ENCODE measurements at places on chromosomes 2 and 18. TPM values are rescaled to one million over a fixed set of nuclear protein-coding genes. Genes with fewer than 3 reads are reported as not detected.

GRCh38 chr2:35081001-35081621 lies 1274.5 kb upstream of the CRIM1 start:
- no peaks in the 10 kb centered on the region for H3K36me3 ChIP-seq
- H3K27ac ChIP-seq = no peak overlapping the region
- no peak for DNase-seq
- no peak overlapping the region for H3K4me3 ChIP-seq

DNA sequence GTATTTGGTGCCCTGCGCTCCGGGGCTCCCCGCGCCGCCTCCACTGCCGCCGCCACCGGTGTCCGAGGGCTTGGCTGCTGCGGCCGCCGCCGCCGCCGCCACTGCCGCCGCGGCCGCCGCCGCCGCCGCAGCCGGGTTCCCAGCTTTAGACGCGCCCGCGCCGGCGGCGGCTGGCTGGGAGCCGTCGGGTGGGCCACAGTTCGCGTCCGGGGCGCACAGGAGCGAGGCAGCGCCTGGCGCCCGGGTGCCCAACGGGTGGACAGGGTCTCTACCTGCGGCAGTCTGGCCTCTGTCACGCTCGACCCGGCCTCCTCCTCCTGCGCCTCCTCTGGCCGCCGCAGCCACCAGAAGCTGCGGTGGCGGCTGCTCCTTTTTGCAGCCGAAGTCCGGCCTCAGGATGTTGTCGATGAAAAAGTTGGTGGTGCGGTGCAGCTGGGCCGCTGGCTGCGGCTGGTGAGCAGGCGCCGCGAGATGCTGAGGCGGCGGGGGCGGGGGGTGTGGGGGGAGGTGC lies 951 bp downstream of the EN1 start:
- no peak overlapping the region for H3K27ac ChIP-seq
- no peak overlapping the region for H3K4me3 ChIP-seq
- peaks cover 21% of the 10 kb centered on the region for H3K27me3 ChIP-seq
- DNase-seq = no peak
- H3K36me3 ChIP-seq = no peaks in the 10 kb centered on the region
- H3K4me1 ChIP-seq = peaks cover 2% of the 10 kb centered on the region

DNA sequence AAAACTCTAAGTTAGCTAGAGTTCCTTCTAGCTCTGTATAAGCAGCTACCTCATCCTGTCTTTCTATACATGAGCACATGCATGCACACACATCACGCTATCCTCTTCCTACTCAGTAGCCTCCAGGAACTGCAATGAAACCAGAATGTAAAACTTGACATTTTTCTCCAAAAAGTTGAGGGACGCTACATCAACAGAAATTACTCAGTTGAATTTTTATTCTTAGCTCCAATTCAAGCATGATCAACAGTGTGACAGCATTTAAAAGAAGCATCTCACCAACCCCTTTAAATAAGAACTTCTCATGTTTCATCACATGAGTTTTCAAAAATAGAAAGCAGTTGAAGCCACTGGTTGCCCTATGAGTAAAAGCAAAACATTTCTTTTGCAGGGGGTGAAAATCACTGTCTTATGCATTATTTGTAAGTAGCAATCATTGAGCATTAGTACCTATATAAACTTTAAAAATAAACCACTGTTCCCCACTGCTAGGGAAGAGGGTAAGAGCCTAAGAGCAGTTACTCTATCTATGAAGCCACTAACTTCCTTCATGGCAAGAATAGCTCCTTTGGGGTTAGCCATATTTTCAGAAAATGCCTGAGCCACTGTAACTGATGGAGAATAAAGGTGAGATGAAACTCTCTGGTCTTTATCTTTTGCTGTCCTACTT lies 77.9 kb upstream of the ARL5A start:
- no peaks in the 10 kb centered on the region for H3K4me1 ChIP-seq
- H3K27me3 ChIP-seq = peaks cover 2% of the 10 kb centered on the region
- no peak overlapping the region for H3K27ac ChIP-seq
- no peak overlapping the region for H3K4me3 ChIP-seq
- no peaks in the 10 kb centered on the region for H3K36me3 ChIP-seq

DNA sequence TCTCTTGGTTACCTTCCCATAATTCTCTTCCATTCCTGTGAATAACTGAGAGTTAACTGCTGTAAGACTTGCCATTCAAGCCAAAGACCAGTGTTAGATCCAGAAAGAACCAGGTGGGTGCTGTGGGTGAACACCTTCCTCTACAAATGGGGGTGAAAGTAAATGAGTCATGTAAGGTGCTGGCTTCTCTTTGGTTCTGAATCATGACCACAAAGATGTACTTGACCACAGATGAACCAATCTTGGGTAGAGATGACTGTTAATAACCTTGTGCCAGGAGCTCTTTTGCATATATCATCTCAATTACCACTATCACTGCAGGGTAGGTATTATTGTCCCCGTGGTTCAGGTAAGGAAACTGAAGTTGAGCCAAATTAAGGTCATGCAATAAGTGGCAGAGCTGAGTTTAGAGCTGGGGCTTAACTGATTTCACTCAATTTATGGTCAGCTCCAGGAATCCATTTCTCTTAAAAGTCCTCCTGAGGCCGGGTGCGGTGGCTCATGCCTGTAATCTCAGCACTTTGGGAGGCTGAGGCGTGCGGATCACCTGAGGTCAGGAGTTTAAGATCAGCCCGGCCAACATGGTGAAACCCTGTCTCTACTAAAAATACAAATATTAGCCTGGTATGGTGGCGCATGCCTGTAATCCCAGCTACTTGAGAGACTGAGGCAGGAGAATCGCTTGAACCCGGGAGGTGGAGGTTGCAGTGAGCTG lies 244.9 kb upstream of the CXCR4 start:
- H3K27ac ChIP-seq = no peak overlapping the region
- no peak for DNase-seq
- H3K36me3 ChIP-seq = no peaks in the 10 kb centered on the region
- H3K4me3 ChIP-seq = no peak overlapping the region

DNA sequence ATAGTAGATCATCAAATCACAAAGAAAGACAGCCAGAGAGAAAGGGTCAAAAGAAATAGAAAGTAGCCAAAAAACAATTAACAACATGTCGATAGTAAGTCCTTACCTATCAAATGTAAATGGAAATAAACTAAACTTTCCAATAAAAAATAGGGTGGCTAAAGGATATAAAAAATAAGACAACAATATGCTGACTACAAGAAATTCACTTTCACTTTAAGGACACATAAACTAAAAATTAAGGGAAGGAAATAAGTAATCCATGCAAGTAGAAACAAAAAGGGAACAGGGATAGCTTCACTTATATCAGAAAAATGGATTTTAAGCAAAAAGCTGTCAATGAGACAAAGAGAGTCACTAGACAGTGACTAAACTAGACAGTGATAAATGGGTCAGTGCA lies 903.9 kb upstream of the ZEB2 start:
- H3K4me1 ChIP-seq = no peaks in the 10 kb centered on the region
- H3K4me3 ChIP-seq = no peak overlapping the region
- no peaks in the 10 kb centered on the region for H3K27me3 ChIP-seq
- no peak for DNase-seq

- no peaks in the 10 kb centered on the region for H3K27me3 ChIP-seq
- no peak for DNase-seq
- no peak overlapping the region for H3K27ac ChIP-seq
- H3K36me3 ChIP-seq = no peaks in the 10 kb centered on the region
These were observed 43.9 kb upstream of the B3GNT2 start for GRCh38 chr2:62152000-62152399.

- no peaks in the 10 kb centered on the region for H3K27me3 ChIP-seq
- no peak overlapping the region for H3K4me3 ChIP-seq
- no peak overlapping the region for H3K27ac ChIP-seq
- no peak for DNase-seq
- H3K36me3 ChIP-seq = no peaks in the 10 kb centered on the region
These were observed 50.4 kb upstream of the ASPRV1 start for GRCh38 chr2:70011786-70012185.

DNA sequence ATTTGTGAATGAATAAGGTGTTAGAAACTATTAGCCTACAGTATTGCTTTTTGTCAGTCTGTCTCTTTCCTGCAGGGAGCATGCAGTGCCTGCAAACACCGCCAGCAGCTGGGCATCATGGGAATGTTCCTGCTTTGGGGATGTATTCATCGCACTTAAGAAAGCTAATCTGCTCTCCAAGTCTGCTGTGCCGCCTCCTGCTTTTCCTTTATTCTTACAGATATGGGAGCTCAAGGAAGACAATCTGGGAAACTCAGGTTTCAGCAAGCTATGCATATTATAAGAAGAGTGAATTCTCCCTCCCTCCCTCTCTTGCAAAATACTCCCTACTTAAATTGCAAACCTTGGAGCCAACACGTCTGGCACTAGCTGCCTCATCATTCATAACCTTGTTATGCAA lies 479.2 kb upstream of the ACVR2A start:
- no peaks in the 10 kb centered on the region for H3K27me3 ChIP-seq
- no peaks in the 10 kb centered on the region for H3K4me1 ChIP-seq
- no peak overlapping the region for H3K27ac ChIP-seq
- H3K36me3 ChIP-seq = no peaks in the 10 kb centered on the region
- no peak for DNase-seq
- H3K4me3 ChIP-seq = no peak overlapping the region

GRCh38 chr2:158487419-158487818 lies 30.7 kb downstream of the PKP4 start:
- no peaks in the 10 kb centered on the region for H3K4me1 ChIP-seq
- H3K36me3 ChIP-seq = no peaks in the 10 kb centered on the region
- H3K4me3 ChIP-seq = no peak overlapping the region
- H3K27me3 ChIP-seq = no peaks in the 10 kb centered on the region

GRCh38 chr2:233871432-233871831 lies 3.2 kb upstream of the MSL3B start:
- H3K36me3 ChIP-seq = no peaks in the 10 kb centered on the region
- peaks cover 8% of the 10 kb centered on the region for H3K27me3 ChIP-seq
- H3K27ac ChIP-seq = no peak overlapping the region
- H3K4me1 ChIP-seq = no peaks in the 10 kb centered on the region

The KCNS3 gene
- total RNA-seq = not detected

The OSR1 gene
- not detected for total RNA-seq

The VWA3B gene
- total RNA-seq = not detected

The LYPD1 gene
- not detected for total RNA-seq

The SP140 gene
- 57.8 TPM for total RNA-seq

The TSN gene
- total RNA-seq = 45.3 TPM

The SLC14A1 gene
- 2.2 TPM for total RNA-seq

The ERFE gene
- not detected for total RNA-seq

All from T-cell (primary cell).